ENCODE measurements at places on chromosomes 3 and 15. TPM values are rescaled to one million over a fixed set of nuclear protein-coding genes. Genes with fewer than 3 reads are reported as not detected.

The ADGRG7 gene
- total RNA-seq = not detected

- H3K27ac ChIP-seq = no peak overlapping the region
- no peaks in the 10 kb centered on the region for H3K4me1 ChIP-seq
- H3K27me3 ChIP-seq = no peaks in the 10 kb centered on the region
- no peak overlapping the region for H3K4me3 ChIP-seq
- H3K36me3 ChIP-seq = no peaks in the 10 kb centered on the region
These were observed 10.8 kb downstream of the CDAN1 start for GRCh38 chr15:42726114-42726513.

GRCh38 chr3:30319713-30320112, 286.7 kb upstream of the TGFBR2 start:
- no peaks in the 10 kb centered on the region for H3K27me3 ChIP-seq
- H3K36me3 ChIP-seq = no peaks in the 10 kb centered on the region
- DNase-seq = peak; percentile 14
- no peak overlapping the region for H3K4me3 ChIP-seq

The AHSG gene
- not detected for total RNA-seq

DNA sequence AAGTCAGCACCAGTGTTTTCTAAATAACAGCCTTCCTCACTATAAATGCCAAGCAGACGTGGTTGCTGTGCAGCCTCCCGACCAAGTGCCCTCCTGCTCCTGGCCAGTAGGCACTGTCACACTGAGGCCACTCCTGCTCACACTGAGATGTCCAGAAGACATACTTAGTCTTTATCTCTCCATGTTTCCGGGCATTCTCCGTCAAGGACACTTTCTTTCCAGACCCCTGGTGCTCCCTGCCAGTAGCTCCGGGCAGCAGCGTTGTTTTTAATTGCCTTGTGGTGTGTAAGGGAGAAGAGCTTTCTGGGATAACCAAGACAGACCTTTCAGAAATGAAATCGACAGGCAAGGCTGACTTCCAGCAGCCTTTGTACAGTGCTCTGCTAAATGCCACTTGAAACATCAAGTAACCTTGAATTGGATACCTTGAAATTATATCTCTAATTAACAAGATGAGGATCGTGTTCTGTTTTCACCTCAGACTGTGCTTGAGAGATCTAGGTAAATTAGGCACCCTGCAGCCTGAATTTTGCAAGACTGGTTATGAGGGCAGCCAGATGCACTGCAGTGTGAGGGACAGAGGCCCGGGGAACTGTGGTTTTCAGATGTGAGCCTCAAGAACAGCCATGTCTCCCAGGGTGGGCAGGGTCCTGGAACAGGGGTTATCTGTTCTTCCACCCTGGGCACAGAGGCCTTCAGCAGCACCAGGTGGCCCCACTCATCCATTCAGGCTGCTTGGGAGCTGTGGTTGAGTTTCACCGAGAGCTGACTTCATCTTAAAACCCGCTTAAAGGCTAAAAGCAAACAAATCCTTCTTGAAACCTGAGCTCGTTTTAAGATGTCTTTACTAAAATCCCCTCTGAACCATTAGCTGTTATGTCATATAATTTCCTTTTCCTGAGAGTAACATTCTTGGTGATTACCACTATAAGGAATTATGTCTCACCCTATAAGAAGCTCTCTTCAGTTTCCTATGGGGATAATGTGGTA, 105.5 kb upstream of the IL12A start:
- H3K4me3 ChIP-seq = no peak overlapping the region
- no peaks in the 10 kb centered on the region for H3K36me3 ChIP-seq
- H3K4me1 ChIP-seq = peaks cover 78% of the 10 kb centered on the region
- peak overlapping the region; percentile 45 for H3K27ac ChIP-seq
- no peaks in the 10 kb centered on the region for H3K27me3 ChIP-seq

DNA sequence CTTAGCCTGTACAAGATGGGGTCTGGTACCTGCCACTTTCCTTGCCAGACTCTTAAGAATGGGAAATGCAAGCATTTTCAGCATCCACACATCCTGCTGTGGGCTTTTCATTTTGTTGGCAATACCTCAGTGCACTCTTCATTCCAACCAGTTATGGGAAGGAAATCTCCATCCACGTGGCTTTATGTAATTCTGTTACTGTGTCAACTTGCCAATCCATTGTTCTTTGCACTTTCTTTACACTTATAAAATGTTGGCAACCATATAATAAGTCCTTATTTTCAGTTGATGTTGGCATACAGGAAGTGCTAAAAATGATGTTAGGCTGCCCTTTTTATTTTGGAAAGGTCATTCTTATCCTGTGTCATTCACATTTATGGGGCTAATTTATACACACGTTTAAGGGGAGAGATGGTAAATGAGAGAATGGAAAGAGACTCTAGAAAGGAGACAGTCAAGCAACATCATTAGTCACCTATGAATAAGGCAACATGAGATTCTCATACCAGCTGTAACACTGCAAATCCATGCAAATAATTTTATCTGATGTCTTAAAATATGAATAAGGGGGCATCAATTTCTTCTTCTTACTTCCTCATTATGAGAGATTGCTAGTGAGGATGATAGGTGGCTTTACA, 238.7 kb downstream of the CHST2 start:
- H3K4me3 ChIP-seq = no peak overlapping the region
- no peaks in the 10 kb centered on the region for H3K36me3 ChIP-seq
- peaks cover 13% of the 10 kb centered on the region for H3K4me1 ChIP-seq
- H3K27ac ChIP-seq = no peak overlapping the region
- no peaks in the 10 kb centered on the region for H3K27me3 ChIP-seq

- no peaks in the 10 kb centered on the region for H3K27me3 ChIP-seq
- no peak overlapping the region for H3K27ac ChIP-seq
- no peaks in the 10 kb centered on the region for H3K36me3 ChIP-seq
- DNase-seq = no peak
- H3K4me1 ChIP-seq = peaks cover 30% of the 10 kb centered on the region
These were observed 110.4 kb downstream of the FILIP1L start for GRCh38 chr3:100003609-100004503.

The VWA5B2 gene
- total RNA-seq = not detected

- H3K4me1 ChIP-seq = no peaks in the 10 kb centered on the region
- H3K27me3 ChIP-seq = no peaks in the 10 kb centered on the region
- H3K36me3 ChIP-seq = no peaks in the 10 kb centered on the region
- H3K27ac ChIP-seq = no peak within 1 kb of the TSS
These were observed at the start of gene OR5K3 for GRCh38 chr3:98390366-98390765. TSS of gene OR5K3 (plus strand) at chr3:98390666. CDS start at chr3:98390666, 0 bp downstream.

DNA sequence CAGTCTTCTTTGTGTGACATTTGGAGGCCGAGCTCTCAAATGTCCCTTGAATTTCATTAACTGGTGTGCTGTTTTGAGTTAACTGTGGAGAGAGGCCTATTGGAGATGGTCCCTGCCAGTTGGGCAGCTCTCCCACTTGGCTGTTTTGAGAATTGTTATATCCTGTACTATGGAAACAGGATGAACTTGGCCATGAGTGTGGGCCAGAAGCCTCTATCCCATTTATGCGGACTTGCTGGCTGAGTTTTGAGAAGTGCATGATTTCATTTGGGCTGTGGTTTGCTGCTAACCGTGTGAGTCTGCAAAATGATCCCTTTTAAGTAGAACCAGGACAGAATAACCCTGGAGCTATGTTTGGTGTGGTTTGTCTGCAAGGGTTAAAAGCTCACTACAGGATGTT, 366.0 kb downstream of the PTPRG start:
- peaks cover 49% of the 10 kb centered on the region for H3K4me1 ChIP-seq
- DNase-seq = peak; percentile 91
- H3K36me3 ChIP-seq = no peaks in the 10 kb centered on the region
- H3K4me3 ChIP-seq = no peak overlapping the region
- no peaks in the 10 kb centered on the region for H3K27me3 ChIP-seq

DNA sequence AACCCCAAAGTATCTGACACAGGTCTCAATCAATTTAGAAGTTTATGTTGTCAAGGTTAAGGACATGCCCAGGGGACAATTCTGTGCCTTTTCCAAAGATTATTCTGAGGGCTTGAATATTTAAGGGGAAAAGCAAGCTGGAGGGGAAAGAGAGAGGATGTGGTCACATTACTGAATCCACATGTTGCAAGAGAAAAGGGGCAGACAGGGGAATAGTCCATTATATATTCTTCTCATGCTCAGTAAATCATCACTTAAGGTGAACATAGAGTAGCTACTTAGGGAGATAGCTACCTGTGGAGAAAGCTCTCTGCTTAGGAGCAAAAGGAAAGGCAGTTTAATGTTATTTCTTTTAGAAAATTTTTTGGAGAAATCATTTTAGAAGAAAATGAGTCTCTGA, 751.6 kb downstream of the SI start:
- no peak for DNase-seq
- H3K4me1 ChIP-seq = no peaks in the 10 kb centered on the region
- H3K27me3 ChIP-seq = no peaks in the 10 kb centered on the region
- no peak overlapping the region for H3K4me3 ChIP-seq
- no peaks in the 10 kb centered on the region for H3K36me3 ChIP-seq

The PPP4R2 gene
- 57.2 TPM for total RNA-seq

DNA sequence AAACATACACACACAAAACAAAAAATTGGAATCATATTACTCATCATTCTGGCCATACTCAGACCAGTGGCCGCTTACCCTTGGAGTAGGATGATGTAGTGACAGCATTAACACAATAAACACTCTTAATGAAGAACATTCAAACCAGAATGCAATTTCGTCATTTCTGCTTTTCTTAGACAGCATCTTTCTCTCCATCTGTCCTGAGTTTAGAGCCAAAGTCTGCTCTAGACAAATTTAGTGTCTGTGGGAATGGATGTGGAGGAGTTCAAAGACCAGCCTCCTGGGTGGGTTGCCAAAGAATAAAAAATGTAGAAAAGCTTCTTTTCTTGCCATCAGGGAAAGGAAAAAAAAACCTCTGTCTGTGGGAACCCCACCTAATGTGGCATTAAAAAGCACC, 212.4 kb upstream of the POU1F1 start:
- no peaks in the 10 kb centered on the region for H3K36me3 ChIP-seq
- H3K27ac ChIP-seq = no peak overlapping the region
- DNase-seq = no peak

The KLHL6 gene
- total RNA-seq = 0.81 TPM

DNA sequence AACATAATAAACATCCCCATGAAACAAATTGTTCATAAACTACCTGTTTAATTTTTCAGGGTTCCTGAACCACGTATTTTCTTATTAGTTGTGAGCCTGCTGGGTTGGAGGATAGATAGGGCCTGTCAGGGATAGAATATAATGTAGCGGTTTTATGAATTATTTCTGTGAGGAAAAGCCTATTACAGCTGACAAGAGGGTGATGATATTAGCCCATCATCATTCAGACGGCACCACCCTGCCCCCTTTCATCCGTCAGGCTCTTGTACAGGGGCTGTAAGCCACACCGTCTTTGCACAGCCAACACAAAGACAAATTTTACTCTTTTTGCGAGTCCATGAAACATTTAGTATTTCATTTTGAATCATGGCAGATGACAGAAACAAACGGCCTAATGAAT, 335.3 kb upstream of the TMCO5A start:
- no peak overlapping the region for H3K4me3 ChIP-seq
- DNase-seq = no peak
- no peaks in the 10 kb centered on the region for H3K27me3 ChIP-seq

DNA sequence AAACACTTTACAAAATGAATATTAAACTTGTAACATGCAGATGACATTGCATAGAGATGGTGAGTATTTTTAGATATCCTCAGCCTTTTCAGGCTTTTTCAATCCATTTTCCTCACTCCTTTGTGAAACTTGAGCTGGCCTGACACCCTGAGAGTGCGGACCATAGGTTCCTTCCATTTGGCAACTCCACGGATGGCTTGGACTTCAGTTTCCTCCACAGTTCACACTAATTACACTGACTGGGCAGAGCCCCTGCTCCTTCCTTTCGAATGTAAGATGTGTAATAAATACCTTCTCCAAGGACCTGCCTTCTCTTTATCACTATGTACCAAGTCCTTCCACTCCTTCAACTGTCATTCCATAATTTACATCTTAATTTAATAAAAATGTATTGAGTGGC, 141.7 kb upstream of the LRIG1 start:
- DNase-seq = no peak
- no peak overlapping the region for H3K4me3 ChIP-seq
- H3K27ac ChIP-seq = no peak overlapping the region
- H3K4me1 ChIP-seq = no peaks in the 10 kb centered on the region

DNA sequence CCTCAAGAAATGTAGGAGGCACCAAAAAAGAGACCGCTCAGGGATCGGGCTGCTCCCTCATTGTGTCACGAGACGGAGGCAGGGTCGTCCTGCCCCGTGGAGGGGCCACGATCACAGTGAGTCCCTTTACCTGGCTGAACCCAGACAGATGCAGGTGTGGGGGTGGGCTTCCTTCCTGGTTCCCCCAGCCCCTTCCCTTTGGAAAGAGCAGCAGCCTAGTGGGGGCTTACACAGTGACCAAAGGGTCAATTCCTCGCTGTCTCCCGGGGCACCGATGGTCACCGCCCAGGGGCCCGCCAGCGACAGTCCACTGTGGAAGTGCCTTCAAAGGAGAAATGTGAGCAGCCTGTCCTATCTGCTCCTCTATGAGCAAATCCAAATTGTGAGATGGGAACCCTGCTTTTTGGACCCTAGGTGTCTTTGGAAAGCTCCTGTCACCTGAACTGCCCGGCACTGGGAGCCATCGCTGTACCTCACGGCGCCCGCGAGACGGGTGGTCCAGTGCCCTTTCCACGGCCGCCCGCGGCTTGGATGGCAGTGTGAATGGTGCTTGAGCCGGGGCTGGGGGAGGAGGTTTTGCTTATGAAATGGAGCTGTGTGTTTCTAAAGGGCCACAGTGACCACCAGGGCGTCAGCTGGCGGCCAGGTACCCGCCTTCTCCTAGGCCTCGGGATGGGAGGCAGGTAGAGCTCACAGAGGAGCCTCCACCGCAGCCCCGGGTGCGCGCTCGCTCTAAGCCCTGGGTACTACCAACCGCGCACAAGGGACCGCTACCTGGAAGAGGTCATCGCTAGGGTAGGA, 155.7 kb downstream of the KLF13 start:
- H3K4me1 ChIP-seq = no peaks in the 10 kb centered on the region
- no peak for DNase-seq
- no peaks in the 10 kb centered on the region for H3K36me3 ChIP-seq
- H3K27ac ChIP-seq = no peak overlapping the region
- no peak overlapping the region for H3K4me3 ChIP-seq

The CCDC39 gene
- total RNA-seq = not detected

- H3K4me3 ChIP-seq = no peak overlapping the region
- DNase-seq = no peak
- no peaks in the 10 kb centered on the region for H3K27me3 ChIP-seq
- H3K27ac ChIP-seq = no peak overlapping the region
- peaks cover 7% of the 10 kb centered on the region for H3K4me1 ChIP-seq
These were observed 605.0 kb upstream of the TBL1XR1 start for GRCh38 chr3:177802151-177802900.

DNA sequence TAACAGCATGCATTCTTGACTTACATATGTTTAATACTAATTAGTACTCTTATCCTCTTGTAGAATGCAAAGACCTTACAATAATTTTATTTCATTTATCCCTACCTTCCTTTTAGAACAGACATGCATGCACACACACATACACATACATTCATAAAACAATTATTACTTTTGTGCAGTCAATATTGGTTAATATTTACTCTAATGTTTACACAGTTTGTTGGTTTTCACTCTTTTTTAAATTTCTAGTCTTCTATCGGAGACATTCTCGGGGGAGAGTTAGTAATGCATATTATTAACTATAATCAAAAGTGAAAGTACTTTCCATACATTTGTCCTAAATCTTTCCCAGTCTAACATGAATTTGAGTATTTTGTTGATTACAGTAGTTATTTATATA, 317.7 kb upstream of the DPH6 start:
- DNase-seq = no peak
- no peaks in the 10 kb centered on the region for H3K4me1 ChIP-seq
- no peaks in the 10 kb centered on the region for H3K27me3 ChIP-seq
- H3K36me3 ChIP-seq = no peaks in the 10 kb centered on the region
- H3K27ac ChIP-seq = no peak overlapping the region
- H3K4me3 ChIP-seq = no peak overlapping the region
